Stimulated activated CD8-positive, alpha-beta memory T cell treated with anti-CD3 and anti-CD28 coated beads, Interleukin-15, amount 100 ng/mL, for 1 hour (primary cell): ENCODE measurements at places on chromosomes 12 and 14.

- DNase-seq, result no peak
Measured at GRCh38 chr12:47819896-47820630, at the start of gene HDAC7. Gene HDAC7 (minus strand): TSS chr12:47819903. CDS start chr12:47819785, 118 bp downstream.

DNA sequence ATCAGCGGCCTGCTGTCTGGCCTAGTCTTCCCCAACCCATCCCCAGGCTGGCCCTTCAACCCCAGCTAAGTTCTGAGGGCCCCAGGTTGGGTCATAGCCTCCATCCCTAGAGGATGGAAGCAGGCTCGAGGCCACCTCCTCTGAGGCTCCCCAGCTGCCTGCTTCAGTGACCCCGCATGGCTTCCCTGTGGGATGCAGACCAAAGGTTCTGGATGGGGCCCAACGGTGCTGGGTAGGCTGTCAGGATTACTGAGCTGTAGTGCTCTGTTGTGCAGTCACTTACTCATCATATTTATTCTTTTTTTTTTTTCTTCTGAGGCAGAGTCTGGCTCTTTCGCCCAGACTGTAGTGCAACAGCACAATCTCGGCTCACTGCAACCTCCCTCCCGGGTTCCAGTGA, 92.0 kb downstream of the IRF2BPL start:
- no peak for DNase-seq

GRCh38 chr12:14975457-14975856, 2.6 kb downstream of the PDE6H start:
- DNase-seq, result no peak

- DNase-seq, result no peak
Measured at GRCh38 chr12:74401035-74401434, 136.6 kb upstream of the ATXN7L3B start.

GRCh38 chr12:131894981-131895639, 688 bp downstream of the ULK1 start:
- DNase-seq, result no peak

DNA sequence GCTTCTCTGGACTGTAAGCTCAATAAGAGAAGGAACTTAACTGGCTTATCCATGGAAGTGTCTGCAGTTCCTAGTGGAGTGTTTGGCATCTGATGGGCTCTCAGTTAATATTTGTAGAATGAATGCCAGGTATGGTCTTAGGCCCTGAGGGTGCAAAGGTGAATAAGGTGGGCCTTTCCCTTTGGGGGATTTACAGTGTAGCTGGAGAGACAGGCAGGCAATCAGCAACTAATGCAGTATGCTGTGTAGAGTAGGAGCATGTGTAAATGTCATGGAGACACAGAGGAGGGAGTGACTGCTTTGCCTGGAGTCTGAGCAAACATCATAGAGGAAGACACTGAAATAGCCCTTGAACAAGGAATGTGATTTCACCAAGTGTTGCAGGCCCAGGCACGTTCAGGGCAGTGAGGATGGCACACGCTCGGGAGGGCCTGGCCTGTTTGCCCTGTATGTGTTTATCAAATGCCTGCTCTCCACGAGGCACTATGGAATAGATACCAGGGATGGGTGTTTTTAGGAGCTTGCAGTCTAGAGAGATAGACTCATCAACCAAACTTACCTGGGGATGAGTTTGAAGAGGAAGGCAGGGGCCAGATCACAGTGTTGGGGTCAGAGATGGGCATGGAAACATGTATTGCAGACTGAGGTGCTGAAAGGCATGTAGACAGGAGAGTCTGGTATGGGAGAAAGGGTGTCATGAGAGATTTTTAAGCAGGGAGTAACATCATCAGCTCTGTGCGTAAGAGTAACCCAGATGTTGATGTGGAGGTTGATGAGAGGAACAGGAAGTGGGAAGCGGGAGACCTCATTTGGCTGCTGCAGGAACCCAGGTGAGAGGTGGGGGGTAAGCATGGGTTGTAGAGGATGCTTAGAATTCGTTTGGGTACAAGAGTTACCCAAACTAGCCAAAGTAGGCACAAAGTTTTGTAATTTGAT, 54.1 kb downstream of the PLXNC1 start:
- DNase-seq, result no peak

- no peak for DNase-seq
Measured at GRCh38 chr12:65391711-65392110, 113.2 kb downstream of the MSRB3 start.
